ENCODE measurements at places on chromosomes 2 and 18.

DNA sequence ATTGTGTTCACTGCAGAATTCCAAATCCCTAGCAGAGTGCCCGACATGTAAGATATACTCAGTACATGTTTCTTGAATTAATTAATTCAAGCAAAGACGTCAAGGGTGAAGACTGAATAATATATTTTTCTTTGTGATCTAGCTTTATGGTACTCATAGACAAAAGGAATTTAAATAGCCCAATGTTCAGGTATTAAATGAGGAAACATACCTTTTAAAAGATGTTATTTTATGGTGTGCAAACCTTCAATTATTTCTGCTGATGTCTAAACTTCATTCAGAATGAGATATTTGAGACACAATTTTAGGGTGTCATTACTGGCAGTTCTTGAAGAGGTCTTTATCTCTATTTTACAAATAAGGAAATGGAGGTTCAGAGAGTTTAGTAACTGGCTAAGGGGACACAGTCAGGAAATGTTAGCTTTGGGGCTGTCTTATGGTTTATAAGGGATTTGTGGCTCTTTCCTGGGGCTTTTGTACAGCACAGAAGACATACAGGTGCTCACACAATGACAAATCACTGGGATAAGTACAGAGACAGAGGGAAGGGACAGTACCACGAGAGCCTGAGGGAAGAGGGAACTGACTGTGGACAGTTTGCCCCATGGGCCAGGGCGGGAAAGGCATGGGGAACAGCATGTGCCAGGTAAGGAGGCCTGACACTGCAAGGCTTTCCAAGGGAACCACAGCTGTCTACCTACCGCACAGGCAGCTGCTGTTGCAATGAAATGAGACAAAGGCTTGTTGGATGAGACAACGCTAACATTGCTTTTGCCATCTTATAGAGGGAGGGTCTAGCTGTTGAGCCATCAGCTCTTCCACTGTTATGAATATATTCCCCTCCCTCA, 155.3 kb downstream of the DDX1 start:
- no peak for DNase-seq

- no peak for DNase-seq
Measured at GRCh38 chr2:230140667-230141066, 71.9 kb upstream of the SLC16A14 start.

DNA sequence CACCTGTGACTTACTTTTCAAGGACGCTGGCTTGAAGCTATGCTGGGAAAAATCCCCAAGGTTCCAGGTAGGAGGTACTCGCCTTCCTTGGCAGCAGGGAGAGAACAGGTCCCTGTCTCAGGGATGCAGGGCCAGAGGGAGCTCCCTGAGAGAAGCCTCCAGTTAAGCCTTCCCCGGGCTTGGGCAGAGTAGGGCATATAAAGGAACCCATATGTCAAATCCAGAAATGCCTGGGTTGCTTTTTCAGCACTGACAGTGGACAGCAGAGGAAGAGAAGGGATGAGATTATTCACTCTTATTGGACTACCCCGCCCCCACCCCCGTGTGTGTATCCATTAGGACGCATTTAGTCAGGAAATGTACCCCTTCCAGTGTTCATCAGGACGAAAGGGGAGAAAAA, 89.3 kb upstream of the TEX51 start:
- DNase-seq: no peak

- DNase-seq: no peak
Measured at GRCh38 chr2:28009732-28010131, 119.2 kb downstream of the BABAM2 start.

DNA sequence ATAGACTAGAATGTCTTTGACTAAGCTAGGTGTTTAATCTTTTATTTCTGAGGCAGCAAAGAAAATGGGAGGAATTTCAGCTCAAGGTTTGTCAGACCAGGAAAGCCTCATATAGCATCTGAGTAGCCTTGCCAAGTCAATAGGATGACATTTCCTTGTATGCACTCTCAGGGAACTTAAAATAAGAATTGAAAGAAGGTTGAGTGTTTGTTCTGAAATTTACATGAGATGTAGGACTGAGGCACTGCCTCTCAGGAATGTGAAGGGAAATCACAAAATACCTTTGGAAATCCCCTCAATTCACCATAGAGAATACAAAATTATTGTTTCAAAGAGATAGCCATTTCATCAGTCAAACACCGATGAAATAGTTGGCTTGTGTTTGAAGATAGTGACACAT, 392.0 kb upstream of the NRP2 start:
- DNase-seq: no peak

- DNase-seq: peak; percentile 11
Measured at GRCh38 chr2:26982102-26982742, 11.8 kb downstream of the MAPRE3 start.

DNA sequence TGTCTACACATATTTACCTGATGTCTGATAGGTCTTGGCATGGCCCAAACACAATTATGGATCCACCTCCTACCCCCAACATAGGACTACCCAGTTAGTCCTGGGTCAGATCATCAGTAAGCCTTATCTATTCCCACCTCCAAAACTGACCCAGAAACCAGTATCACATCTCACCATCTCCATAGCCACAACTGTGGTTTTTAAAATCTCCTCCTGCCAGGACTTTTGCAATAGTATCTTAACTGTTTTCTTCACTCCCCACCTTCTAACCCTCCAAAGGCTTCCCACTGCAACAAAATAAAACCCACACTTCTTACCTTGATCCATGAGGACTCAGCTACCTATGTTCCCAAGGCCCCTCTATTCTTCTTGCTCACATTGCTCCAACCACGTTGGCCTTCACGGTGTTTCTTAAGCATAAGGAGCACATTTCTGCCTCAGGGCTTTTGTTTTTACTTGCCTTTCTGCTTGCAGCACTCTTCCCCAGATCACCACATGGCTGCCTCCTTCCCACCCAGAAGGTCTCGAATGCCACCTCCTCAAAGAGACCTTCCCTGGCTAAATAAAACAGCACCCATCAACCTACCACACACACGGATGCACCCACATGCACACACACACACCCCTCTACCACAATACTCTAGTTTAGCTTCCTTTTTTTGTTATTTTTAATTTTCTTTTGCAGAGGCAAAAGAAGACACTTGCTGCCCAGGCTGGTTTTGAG, 125.9 kb upstream of the SLC1A4 start:
- no peak for DNase-seq

GRCh38 chr2:215982465-215982875, 30.9 kb downstream of the MREG start:
- peak; percentile 59 for DNase-seq

GRCh38 chr2:18722101-18722500, 132.7 kb upstream of the NT5C1B start:
- DNase-seq: peak; percentile 14

- no peak for DNase-seq
Measured at GRCh38 chr2:37786191-37786698, 114.8 kb upstream of the CDC42EP3 start.

GRCh38 chr2:112728029-112728362, 7.2 kb downstream of the NT5DC4 start:
- DNase-seq: no peak

GRCh38 chr2:43302182-43302960, 76.0 kb upstream of the ZFP36L2 start:
- DNase-seq: no peak

All from NCI-H460 (cell line).